LNCaP clone FGC (cell line): ENCODE measurements at places on chromosomes 11 and 22.

- no peak for DNase-seq
These were observed 108.6 kb upstream of the RASSF10 start for GRCh38 chr11:12900496-12900895.

- no peak for DNase-seq
These were observed at the start of gene FLRT1 for GRCh38 chr11:64035576-64035975. Gene FLRT1 (plus strand): TSS chr11:64035931. CDS start chr11:64116268, 80,337 bp downstream.

DNA sequence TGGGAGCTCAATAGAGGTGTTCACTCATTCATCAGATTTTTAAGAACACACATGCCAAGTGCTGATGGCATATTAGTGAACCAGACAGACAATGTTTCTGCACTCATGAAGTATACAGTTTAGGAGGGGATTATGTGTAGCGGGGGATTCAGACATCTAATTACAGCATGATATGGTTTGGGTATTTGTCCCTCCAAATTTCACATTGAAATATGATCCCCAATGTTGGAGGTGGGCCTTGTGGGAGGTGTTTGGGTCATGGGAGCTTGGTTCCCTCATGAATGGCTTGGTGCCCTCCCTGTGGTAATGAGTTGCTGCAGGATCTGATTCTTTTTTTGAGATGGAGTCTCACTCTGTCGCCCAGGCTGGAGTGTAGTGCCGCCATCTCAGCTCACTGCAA, 8.9 kb upstream of the RAB3IL1 start:
- DNase-seq, result no peak

DNA sequence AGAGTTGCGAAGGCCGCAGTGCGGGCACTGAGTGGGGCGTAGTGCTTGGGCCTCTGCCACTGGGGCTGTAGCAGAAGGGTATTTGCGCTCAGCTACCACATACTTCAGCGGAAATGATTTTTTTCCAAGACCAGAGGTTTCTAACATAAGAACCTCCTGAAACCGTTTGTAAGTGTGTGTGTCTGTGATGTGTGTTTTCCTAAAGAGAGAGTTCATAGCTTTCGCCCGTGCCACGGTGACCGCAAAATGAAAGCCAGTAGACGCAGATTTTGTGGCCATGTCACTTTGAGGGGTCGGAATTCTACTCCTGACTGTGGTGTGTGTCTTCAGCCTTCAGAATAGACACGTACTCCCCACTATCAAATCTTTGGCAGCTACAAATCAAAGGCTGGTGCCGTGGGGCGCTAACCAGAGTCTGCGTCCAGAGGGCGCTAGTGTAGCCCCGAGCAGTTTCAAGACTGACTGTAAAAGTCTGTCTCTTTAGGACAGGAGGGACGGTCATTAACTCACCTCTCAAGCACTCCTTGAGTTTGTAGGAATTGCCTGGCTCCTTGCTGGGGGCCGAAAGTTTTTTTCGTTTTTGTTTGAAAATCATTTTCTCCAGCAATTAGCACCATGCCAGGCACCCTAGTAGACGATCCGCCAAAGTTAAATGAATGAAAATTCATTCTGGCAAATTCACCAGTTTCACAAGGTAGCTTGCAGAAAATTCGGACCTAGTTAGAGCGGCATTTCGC, 2.5 kb upstream of the CALCA start:
- peak; percentile 37 for DNase-seq

- DNase-seq, result no peak
These were observed 13.1 kb downstream of the TOLLIP start for GRCh38 chr11:1296287-1296686.

DNA sequence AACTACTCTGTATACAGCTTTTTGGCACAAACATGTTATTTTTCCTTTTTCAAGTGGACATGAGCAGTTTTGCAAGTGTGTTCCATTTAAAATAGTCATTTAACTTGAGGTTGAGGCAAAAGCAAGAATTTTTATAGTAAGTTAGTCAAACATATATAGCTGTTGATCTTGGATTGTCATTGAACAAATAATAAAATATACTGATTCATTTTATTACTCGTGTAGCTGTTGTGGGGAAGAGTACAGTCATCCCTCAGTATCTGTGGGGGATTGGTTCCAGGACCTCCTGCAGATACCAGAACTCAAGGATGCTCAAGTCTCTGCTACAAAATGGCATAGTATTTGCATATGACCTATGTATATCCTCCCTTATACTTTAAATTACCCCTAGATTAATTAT, 45.3 kb downstream of the EXT2 start:
- no peak for DNase-seq

DNA sequence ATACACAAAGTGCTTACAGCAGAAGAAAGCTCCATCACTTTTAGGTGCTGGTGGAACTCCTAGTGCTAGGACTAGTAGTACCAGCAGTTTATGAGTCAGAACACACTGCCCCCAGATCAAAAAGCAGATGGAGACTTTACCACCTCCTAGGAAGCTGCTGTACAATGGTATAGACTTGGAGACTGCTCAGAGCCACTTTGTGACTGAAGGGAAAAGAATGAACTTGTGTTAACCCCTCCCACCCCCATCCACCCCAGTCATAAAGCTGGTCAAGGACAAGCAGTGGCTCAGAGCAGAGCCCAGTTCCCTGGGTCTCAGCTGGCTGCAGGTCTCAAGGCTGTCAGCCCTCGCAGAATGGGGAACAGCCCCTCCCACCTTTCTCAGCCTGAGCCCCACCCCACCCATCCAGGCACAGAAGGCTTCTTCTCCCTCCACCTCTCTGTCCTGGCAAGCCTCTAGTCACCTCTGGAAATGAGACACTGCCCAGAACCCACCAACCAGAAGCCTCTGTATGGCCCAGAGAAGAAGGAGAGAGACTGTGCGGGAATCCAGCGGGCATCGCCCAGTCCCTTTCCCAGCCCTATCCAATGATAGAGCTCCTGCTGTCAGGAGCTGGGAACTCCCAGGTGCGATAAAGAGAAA, 23.8 kb downstream of the PACSIN2 start:
- no peak for DNase-seq

DNA sequence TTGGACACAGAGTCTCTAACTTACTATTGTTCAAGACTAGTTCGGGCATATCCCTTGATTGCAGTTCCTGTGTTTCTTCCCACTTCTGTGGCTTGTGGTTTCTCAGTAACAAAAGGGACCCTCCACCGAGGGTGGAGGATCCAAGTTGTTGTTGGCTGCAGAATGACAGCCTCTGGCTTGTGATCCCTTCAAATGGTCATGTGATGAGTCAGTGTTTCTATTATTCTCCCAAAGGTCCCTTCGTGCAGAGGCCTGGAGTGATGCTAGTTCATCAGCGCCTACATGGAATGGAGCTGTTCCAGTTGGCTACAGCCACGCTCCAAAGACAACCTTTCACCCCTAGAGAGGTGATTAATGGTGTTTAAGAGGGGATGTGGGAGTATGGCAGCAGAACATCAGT, 2.6 kb upstream of the VWCE start:
- DNase-seq, result no peak

GRCh38 chr11:62046568-62047100, 77.2 kb upstream of the INCENP start:
- DNase-seq, result no peak

- DNase-seq, result no peak
These were observed 74.3 kb downstream of the BTBD10 start for GRCh38 chr11:13388741-13389140.

DNA sequence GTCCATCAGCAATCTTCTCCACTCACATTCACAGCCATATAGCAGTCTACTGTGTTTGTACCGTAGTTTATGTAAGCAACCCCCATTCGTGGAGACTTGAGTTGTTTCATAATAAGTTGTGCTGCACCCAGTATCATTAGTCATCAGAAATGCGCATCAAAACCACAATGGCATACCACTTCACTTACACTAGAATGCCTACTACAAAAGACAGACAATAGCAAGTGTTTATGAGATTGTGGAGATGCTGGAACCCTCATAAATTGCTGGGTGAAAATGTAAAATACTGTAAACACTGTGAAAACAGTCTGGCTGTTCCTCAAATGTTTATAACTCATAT, 133.3 kb downstream of the ATXN10 start:
- no peak for DNase-seq

DNA sequence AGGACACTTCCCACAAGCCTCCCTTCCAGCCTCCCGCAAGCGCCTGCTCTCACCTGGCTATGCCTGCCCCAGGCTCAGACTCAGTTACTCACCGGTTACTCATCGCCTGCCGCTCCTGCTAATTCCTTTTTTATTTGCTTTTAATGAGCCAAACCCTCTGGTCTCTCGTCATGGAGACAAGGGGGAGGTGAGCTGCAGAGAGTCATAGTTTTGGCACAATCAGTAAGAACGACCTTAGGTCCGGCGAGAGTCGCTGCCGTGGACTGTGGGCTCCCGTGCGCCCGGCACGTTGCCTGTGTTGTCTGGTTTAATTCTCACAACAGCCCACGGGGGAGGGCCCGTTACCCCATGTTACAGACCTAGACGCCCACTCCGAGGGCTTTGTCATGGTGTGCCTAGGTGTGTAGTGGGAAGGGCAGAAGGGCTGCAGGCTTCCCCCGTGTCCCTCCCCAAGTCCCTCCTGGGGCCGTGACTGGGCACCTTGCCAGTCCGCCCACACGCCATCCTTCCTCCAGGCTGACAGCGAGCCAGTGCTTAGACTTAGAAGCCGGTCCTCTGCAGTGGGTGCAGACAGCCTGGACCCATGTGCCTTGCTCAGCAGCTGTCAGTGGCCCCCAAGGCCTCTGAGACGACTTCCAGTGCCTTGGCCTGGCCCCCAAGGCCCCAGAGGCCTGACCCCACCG, 42.2 kb downstream of the WNT7B start:
- DNase-seq, result no peak

- no peak for DNase-seq
These were observed 2.0 kb upstream of the OR9I1 start for GRCh38 chr11:58127350-58127749.

- no peak for DNase-seq
These were observed 118.2 kb upstream of the CRYBB3 start for GRCh38 chr22:25081409-25081824.

DNA sequence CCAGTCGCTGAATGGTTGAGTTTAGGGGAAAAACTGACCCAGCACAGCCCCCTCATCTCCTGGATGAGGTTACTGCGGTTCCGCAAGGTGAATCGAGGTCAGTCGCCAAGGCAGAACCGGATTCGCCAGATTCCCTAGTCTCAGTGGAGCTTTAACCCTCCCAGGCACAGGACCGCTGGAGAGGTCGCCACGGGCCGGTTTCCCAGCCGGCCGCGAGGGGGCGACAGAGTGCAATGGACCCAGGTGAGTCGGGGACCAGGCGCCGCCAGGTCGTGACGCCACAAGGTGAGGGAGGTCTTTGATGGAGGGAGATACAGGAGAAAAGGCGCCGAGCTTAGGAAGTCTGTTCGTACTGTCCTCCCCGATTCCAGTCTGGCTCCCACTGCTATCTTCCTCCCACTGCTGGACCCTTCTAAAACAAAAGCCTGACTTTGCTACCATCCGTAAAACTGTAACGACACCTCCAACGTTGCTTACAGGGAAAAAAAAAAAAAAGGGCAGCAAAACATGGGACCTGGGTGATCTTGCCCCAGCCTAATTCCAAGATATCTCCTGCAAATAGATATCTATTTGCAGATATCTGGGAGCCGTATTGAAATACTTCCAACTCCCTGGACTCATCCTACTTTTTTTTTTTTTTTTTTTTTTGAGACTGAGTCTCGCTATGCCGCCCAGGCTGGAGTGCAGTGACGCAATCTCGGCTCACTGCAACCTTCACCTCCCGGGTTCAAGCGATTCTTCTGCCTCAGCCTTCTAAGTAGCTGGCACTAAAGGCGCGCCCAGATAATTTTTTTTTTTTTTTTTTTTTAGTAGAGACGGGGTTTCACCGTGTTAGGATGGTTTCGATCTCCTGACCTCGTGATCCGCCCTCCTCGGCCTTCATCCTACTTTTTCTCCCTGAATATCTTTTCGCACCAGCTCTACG, 1.4 kb upstream of the GGA1 start:
- DNase-seq, result peak; percentile 93

DNA sequence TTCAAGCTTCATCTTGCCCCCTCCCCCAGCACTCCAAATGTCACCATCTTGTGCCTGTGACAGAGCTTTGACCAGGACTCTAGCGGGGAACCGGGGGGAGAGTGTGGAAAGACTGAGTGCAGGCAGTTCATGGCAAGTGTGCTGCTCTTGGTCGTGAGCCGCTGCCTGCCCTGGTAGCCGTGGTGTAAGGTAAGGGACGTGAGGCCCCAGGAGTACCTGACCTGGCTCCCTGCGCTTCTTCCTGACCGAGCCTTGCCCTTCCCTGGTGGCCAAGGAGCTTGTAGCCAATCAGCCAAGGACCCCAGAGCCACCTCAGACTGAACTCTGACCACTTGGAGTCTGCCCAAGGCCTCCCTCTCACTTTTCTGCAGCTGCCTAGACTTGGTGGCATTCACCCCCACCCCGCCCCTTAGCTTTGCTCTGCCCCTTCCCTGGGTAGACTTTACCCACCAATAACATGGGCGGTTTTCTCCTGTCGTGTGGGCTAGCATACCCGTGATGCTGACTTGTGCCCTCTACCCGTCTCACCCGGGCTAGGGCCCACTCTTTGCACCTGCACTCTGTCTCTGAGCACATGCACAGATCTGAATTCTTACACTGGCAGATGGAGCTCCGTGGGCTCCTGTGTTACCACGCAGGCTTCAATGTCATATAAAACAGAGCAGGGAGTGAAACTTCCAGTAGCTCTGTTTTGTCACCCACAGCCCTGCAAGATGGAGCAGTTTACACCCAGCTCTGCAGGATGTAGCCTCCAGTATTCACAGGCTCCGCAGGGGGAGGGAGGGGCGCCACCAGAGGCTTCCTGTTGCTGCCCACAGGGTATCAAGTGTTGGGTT, 1.5 kb downstream of the DGKZ start:
- DNase-seq, result no peak

DNA sequence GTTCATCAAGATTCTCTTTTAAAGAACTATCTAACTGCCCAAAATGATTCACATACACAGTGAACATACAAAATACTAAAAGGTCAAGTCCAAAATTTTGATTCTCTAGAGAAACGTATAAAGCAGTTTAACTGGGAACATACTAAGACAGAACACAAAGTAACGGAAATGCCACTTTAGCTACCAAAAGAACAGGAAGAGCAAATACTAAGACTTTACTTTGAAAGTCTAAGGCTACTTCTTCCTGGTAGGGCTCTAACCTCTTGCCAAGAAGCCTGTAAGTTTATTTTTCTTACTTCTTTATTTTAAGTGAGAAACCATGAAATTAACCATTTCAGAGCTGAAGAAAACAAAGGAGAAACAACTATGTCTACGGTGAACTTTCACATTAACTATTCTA, 6.2 kb downstream of the PICALM start:
- DNase-seq, result no peak

DNA sequence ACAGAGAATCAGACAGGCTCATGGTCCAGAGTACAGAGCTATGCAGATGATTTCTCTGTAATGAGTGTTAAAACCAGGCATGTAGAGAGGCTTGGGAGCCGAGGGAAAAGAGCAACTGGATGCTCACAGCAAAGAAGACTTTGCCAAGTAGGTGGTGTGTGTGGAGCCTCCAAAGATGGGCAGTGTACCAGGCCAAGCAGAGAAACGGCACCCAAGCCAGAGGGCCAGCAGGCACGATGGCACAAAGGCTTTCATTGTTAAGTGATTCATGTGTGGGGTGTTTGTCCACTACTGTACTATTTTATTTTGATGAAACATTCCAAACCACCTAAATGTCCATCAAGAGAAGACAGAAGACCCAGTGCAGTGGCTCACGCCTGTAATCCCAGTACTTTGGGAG, 11.1 kb downstream of the RANGAP1 start:
- DNase-seq, result no peak
